HT1080 (cell line): ENCODE measurements at places on chromosomes 3 and 15. TPM values are rescaled to one million over a fixed set of nuclear protein-coding genes. Genes with fewer than 3 reads are reported as not detected.

Gene MDFIC2
- total RNA-seq = not detected in 2 replicates

Gene SLC28A1
- total RNA-seq = not detected in 2 replicates

DNA sequence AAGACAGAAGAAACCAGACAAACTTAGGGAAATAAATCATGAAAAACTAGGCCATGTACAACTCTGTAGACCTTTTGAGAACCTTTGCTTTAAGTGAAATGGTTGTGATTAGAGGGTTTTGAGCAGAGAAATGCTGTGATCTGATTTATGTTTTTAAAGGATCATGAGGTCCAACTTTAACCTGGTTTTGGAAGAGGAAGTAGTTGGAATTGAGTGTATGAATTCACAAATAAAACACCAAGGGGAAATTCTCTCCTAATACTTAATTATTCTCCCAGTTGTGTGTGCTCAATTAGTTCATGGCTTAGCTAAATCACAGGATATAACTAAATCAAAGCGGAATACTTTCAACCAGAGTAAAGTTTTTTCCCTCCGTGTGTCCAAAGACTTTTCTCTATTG lies 45.5 kb upstream of the MCF2L2 start:
- DNase-seq = no peak

GRCh38 chr3:87206635-87207034 lies 20.5 kb upstream of the CHMP2B start:
- no peak for DNase-seq

GRCh38 chr3:42500091-42500490 lies 2.4 kb upstream of the VIPR1 start:
- no peak for DNase-seq

- DNase-seq = no peak
Observed at GRCh38 chr3:136277634-136278033, 27.5 kb downstream of the PCCB start.

- peak; percentile 97 for DNase-seq
Observed at GRCh38 chr3:191774485-191774884, 313.5 kb downstream of the PYDC2 start.

- no peak for DNase-seq
Observed at GRCh38 chr15:36608180-36608579, 28.8 kb downstream of the CDIN1 start.

GRCh38 chr15:68345481-68345880 lies 67.9 kb downstream of the FEM1B start:
- DNase-seq = no peak
